ENCODE measurements at places on chromosomes 16 and 17. TPM values are rescaled to one million over a fixed set of nuclear protein-coding genes. Genes with fewer than 3 reads are reported as not detected.

ZSCAN10 gene
- total RNA-seq: 0.03 TPM

KRT33B gene
- total RNA-seq: not detected

OMG gene
- not detected for total RNA-seq

TMC7 gene
- total RNA-seq: 7.2 TPM

ASGR1 gene
- total RNA-seq: 1.2 TPM

TMEM132E gene
- total RNA-seq: not detected
